ENCODE measurements at places on chromosomes 1 and 21. TPM values are rescaled to one million over a fixed set of nuclear protein-coding genes. Genes with fewer than 3 reads are reported as not detected.
A peak's percentile ranks its signal among the peaks of the same experiment; 100 is the strongest.

AXDND1 gene
- not detected for total RNA-seq

P3R3URF gene
- total RNA-seq = not detected

SLAMF6 gene
- not detected for total RNA-seq

SPATA1 gene
- total RNA-seq = 2.9 TPM

SLAMF9 gene
- 8.7 TPM for total RNA-seq

TNNI3K gene
- not detected for total RNA-seq

ERICH3 gene
- not detected for total RNA-seq

CELA2B gene
- total RNA-seq = not detected

C1orf53 gene
- 10.4 TPM for total RNA-seq

DNA sequence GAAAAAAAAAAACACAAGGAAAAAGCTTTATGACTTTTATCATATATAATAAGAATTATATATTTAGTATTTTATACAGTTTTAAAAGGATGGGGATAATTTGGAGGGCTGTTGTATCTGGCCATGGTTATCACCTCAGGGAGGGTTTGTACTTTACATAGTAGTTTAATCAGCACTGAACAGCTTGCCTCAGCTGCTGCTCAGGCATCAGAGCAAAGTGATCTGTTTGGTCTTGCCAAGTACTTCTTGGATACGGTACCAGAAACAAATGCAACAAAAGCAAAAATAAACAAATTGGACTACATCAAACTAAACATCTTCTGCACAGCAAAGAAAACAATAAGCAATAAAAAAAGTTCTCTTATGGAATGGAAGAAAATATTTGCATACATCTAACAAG lies 2.6 kb upstream of the SPTA1 start:
- no peak for DNase-seq

DNA sequence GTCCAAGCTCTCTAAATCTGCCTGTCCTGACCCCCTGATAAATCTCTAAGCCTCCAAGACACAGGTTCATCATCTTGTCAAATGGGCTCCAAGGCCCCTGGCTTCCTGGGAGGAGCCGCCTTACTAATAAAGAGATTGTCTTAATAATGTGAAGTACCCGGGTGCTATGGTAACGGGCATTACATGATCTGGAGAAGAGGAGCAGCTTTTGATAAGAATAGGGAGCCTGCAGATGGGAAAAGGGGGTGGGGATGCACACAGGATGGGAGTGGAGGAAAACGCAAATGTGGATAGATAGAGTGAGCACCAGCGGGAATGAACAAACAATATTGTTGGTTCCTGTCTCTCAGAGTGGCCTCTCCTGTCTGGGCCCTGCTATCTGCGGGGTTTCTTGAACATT lies 11.9 kb upstream of the RXRG start:
- DNase-seq = no peak

- DNase-seq = no peak
These were observed 67.8 kb upstream of the IPO9 start for GRCh38 chr1:201761178-201761577.

- no peak for DNase-seq
These were observed 6.7 kb upstream of the MYOM3 start for GRCh38 chr1:24118410-24119242.

DNA sequence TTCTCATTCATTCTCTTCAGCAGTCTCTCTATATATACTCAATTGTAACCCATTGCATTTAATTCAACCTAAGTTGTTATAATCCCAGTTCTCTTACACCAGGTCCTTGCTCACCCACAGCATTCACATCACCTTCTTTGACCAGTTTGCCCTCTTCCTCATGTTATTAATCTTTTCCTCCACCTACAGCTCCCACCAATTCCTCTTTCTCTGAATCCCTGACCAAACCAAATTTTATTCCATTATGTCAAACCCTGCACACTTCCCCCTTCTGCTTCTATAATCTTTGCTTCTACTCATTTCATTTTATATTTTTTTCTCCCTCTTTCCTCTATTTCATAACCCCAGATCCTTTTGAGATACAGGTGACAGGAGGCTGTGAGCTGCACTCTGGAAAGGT lies 1.4 kb downstream of the CD1A start:
- no peak for DNase-seq

DNA sequence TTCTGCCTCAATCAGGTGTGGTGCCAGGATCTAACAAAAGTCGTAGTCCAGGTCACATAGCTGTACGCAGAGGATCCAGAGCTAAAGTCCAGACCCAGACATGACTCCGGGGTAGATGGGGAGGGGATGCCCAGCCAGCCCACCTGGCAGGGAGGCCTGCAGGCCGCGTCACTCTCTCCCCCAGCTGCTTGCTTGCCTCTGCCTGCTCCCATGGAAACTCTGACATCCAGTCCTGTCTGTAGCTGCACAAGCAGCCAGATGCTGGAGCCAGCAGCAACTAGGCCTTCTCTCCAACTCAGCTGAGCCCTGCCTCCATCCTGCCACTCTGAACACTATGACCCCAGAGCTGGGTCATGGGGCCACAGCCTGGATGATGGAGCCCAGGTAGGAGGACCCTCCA lies 8.1 kb downstream of the COL8A2 start:
- no peak for DNase-seq

- DNase-seq = no peak
These were observed 34.2 kb downstream of the SERINC2 start for GRCh38 chr1:31447210-31447609.

- peak; percentile 56 for DNase-seq
These were observed 36.7 kb downstream of the CAPN2 start for GRCh38 chr1:223748773-223749733.

DNA sequence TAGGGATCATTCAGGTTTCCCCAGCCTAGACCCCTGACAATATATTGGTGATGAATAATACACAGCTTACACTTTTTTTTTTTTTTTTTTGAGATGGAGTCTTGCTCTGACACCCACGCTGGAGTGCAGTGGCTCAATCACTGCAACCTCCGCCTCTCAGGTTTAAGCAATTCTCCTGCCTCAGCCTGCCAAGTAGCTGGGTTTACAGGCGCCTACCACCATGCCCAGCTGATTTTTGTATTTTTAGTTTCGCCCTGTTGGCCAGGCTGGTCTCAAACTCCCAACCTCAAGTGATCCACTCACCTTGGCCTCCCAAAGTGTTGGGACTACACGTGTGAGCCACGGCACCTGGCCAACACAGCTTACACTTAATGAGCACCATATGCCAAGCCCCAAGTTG lies 7.2 kb downstream of the VASH2 start:
- no peak for DNase-seq

- DNase-seq = peak; percentile 59
These were observed 694.4 kb downstream of the LTN1 start for GRCh38 chr21:28298251-28298672.

DNA sequence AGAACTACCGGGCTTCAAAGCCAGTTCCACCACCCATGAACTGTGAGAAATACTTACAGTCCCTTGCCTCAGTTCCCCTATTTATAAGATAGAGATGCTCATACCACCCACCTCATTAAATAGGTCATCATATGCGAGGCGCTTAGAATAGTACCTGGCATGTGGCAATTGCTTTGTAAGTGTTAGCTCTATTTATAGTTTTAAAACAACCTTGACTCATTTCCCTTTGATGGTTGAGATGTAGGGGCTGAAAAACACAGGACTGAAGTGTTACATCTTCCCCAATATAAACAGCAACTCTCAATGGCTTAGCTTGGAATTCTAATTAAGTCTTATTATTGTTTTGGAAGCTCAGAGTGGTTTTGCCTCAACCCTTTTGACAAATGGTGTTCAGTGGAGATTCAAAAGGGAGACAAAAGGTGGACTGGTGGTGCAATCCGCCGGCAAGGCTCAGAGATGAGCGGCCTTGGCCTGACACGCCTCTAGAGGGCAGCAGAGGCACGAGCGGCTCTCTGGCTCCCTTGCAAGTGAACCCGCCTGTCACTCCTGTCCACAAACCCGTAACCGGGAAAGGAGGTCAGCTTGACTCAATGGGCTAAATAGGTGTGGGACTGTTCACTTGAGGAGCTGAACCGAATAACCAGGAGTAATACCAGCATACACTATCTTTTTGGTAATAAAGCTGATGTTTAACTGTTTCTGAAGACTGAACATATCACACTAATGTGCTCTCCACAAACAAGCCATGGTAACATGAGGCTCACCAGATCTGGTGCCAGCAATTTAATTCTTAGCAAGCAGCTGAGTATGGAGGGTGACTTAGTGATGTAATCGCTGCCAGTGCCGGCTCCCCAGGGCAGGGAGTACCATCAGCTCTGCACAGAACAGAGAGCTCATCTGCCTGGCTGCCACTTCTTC lies 19.5 kb upstream of the SMYD2 start:
- peak; percentile 89 for DNase-seq

Data from PC-3 (cell line).